Heart left ventricle (tissue), 16 donors: ENCODE measurements at places on chromosomes 5 and 9. TPM values are rescaled to one million over a fixed set of nuclear protein-coding genes. Genes with fewer than 3 reads are reported as not detected.

The ANKRD20A1 gene
- polyA plus RNA-seq: 0.18 TPM

The SPATA31A3 gene
- polyA plus RNA-seq: not detected

The SLIT3 gene
- polyA plus RNA-seq: 2.3 TPM

The TAF11L5 gene
- not detected for polyA plus RNA-seq

The MAPK9 gene
- 15.2 TPM for polyA plus RNA-seq

The MCTP1 gene
- polyA plus RNA-seq: 5.4 TPM

The C9orf153 gene
- 0.14 TPM for polyA plus RNA-seq

The DMRT3 gene
- not detected for polyA plus RNA-seq

The DIRAS2 gene
- polyA plus RNA-seq: not detected

The NDUFS6 gene
- polyA plus RNA-seq: 311 TPM

The PAEP gene
- polyA plus RNA-seq: not detected

The PCDHGB4 gene
- 3.8 TPM for polyA plus RNA-seq

The SH3RF2 gene
- polyA plus RNA-seq: 750 TPM

The TPPP gene
- 10.4 TPM for polyA plus RNA-seq

The PDE4D gene
- polyA plus RNA-seq: 42.1 TPM
